NCI-H1092 treated with DMSO at 0.1 percent for 48 hours (cell line): ENCODE measurements at places on chromosomes 13 and 19.

DNA sequence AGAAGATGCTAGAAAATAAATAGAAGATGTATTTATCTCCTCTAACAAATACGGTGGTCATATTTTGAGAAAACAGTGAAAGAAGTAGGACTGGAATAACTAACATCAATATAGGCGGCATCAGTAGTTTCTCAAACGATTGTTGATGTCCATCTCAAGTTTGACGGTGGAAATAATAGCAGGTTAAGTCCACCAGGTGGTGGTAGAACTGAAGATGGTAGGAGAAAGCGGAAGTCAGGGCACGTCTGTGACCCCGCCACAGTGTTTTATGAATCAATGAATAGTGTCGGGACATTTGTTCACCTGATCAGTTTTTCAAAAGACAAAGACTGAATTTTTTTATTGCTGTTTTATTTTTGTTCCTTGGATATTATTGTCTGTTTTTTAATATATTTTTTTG lies 706.4 kb upstream of the SLC10A2 start:
- DNase-seq, result no peak

DNA sequence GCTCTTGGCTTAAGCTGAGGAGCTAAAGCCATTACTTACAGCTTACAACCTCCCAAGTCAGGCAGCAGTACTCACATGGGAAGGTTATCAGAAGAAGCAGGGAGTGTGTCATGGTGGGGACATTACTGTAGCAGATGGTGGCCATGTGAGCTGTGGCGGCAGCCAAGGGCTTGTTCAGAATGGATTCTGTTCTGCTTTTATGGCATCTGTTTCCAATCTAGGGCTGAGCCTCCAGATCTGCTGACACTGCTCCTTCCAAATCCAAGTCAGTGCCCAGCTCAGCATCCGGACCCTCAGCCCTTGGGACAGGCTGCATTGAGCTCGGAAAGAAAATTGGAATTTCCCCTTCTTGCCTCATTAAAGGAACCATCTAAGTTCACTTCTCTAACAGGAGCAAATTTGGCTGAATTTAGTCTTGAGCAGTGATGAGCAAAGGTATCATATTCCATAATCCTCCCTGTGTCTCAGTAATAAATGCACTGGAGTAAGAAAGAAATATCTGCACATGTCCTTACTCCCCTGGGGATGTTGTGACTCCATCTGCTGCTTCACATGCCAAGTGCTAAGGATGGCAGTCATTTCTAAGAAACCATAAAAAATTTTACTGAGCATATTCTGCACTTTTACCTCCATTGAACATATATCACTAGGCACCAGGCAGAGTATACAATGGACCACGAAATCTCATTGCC lies 73.9 kb downstream of the KCTD12 start:
- DNase-seq, result no peak

DNA sequence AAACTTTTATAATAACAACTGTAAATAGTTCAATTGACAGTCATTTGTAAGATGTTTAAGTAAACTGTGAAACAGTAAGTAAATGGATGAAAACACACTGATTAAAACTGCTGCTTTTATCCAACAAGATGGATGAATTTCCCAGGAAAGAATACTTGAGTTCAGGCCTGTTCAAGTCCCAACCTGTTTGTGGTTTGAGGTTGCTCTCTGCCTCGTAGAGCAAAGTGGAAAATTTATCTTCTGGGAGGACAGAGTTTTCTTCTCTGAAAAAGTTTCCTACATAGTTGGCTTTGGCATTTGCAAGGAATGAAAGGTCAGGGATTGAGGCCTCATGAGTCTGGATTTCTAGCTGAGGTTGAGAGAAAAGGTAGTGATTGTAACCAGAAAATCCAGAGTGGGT lies 15.2 kb upstream of the ZNF543 start:
- DNase-seq, result no peak

DNA sequence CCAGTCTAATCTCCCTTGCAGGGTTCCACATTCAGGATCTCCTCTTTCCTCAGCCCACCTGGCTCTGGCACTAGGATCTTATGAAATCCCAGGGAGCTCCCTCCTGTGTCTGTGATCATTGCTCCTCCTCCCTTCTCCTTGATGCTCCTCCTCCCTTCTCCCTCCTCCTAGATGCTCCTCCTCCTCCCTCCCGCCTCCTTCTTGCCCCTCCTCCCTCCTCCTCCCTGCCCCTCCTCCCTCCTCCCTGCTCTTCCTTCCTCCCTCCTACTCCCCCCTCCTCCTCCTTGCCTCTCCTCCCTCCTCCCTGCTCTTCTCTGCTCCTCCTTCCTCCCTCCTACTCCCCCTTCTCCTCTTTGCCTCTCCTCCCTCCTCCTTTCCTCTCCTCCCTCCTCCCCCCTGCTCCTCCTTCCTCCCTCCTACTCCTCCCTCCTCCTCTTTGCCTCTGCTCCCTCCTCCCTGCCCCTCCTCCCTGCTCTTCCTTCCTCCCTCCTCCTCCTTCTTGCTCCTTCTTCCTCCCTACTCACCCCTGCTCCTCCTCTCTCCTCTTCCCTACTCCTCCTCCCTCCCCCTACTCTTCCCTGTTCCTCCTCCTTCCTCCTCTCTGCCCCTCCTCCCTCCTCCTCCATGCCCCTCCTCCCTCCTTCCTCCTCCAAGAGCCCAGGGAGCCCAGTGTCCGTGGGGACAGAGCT lies 14.9 kb upstream of the ZBTB7A start:
- no peak for DNase-seq

DNA sequence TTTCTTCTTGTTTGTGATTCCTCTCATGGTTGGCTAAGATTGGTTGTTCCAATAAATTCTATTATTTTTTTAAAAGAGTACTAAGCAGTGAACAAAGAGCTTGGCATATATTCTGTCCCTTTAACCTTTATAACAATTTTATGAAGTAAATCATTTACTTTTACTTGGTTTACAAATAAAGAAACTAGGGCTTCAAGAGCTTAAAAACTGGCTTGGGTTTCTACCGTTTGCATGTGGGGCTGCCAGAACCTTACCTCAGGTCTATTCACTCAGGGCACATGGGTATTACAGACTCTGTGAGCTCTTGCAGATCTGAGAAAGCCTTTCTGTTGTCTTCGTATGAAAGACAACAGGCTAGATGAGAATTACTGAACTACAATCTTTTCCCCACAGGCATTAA lies 13.3 kb downstream of the N4BP2L1 start:
- DNase-seq, result no peak
